ENCODE measurements at places on chromosomes 1 and 21.

DNA sequence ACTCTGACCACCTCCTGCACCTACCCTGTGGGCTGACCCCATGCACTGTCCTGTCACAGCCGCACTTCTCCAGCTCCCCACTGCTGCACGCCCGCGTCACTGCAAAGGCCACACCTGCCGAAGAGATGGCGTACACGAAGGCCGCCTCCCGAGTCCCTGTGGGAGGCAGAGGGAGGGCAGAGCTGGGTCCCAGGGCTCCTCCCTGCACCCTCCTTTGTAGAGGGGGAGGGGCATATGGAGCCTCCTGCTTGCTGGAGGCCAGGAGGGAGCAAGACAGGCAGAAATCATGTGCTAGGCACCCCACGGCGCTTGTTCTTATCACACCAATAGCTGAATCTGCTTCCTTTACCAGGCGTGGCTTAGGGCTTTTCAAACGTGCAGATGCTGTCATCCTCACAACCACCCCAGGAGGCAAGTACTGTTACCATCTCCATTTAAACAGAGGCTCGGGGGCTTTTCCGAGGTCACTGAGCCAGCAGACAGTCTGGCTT, 21.4 kb downstream of the WNT4 start:
- no peak for DNase-seq

DNA sequence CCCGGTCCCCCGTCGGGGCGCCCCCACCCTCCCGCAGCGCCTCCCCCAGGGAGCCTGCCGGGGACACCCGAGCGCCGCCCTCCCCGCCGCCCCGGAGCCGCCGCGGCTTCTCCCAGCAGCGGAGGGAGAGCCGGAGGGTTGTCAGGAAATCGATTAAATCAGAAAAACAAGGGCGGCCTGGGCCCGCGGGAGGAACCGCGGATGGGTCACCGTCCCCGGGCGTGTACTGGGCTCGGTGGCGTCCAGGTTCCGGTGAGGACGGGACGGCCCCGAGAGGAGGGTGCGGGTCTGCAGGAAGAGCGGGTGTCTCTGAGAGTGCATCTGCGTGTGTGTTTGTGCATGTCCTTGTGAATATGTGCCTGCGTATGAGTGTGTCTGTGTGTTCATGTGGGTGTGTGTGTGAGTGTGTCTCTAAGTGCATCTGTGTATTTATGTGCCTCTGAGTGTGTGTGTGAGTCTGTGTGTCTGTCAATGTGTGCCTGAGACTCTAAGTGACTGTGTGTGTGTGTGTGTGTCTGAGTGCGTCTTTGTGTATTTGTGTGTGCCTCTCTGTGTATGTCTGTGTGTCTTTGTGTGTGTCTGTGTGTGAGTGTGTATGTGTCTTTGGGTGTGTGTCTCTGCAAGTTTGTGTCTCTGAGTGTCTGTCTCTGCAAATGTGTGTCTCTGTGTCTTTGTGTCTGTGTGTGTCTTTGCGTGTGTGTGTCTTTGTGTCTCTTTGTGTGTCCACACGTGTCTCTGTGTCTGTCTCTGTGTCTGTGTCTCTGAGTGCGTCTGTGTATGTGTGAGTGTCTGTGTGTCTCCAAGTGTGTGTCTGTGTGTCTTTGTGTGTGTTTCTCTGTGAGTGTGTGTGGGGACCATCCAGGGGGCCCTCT, 1.1 kb downstream of the SPSB1 start:
- no peak for DNase-seq

GRCh38 chr1:98197356-98197755, 276.5 kb upstream of the DPYD start:
- no peak for DNase-seq

GRCh38 chr1:23370709-23371584, 1.3 kb upstream of the ZNF436 start:
- DNase-seq: no peak

DNA sequence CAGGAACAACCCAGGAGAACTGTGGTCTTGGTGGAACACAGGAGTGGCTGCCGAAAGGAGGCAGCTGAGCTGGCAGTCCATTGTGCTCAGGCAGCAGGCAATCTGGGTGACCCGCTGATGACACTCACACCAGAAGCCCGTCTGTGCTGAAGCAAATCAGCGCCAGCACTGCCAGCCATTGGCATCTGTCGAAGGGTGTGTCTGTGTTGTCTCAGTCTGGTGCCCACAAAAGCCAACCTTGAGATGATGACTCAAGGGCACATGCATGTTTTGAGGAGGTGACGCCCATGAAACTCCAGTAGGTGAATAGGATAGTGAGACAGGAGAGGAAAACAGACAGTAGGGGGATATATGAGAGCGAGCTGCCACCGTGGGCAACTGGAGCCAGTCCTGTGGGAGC, 167.3 kb downstream of the KAZN start:
- DNase-seq: no peak

DNA sequence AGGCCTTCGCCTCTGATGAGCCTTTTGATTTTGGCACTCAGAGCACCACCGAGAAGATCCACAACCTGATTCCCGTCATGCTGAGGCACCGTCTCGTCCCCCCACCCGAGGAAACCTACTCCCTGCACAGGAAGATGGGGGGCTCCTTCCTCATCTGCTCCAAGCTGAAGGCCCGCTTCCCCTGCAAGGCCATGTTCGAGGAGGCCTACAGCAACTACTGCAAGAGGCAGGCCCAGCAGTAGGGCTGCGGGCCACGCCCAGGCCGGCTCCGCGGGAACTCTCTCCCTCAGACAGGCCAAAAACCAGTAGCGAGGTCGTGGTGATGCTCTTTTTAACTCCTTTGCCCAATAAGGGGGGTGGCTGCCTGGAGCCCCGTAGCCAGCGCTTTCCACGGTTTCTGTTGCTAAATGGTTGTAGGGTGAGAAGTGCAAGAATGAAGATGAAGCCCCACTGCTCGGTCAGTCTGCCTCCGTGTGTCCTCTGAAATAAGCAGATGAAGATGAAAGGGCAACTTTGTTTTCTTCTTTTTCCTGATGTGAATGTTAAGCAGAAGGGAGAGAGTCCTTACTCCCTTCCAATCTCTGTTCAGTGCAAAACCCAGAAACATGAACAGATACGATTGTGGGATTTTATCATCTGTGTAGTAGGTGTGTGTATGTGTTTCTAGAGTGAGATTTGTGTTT, 46.5 kb downstream of the COQ8A start:
- no peak for DNase-seq

DNA sequence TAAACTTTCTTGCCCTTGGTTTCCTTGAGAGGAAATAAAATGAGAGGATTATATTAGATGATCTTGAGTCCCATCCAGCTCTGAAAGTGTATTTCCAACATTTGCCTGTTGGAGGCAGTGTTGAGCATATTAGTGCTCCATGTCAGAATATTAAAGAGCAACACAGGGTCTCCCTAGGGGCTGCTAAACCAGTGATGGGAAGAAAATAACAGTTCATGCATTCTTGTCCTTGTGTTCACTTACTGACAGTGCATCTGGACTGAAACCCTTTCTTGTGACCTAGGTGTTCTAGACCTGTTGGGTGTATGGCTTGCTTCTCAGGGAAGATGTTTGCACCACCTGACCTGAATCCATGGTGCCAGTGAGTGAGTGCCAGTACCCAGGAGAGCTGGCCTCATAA, 124.7 kb upstream of the KIAA0040 start:
- DNase-seq: no peak

GRCh38 chr1:47776667-47777131, 220.5 kb downstream of the TRABD2B start:
- no peak for DNase-seq

DNA sequence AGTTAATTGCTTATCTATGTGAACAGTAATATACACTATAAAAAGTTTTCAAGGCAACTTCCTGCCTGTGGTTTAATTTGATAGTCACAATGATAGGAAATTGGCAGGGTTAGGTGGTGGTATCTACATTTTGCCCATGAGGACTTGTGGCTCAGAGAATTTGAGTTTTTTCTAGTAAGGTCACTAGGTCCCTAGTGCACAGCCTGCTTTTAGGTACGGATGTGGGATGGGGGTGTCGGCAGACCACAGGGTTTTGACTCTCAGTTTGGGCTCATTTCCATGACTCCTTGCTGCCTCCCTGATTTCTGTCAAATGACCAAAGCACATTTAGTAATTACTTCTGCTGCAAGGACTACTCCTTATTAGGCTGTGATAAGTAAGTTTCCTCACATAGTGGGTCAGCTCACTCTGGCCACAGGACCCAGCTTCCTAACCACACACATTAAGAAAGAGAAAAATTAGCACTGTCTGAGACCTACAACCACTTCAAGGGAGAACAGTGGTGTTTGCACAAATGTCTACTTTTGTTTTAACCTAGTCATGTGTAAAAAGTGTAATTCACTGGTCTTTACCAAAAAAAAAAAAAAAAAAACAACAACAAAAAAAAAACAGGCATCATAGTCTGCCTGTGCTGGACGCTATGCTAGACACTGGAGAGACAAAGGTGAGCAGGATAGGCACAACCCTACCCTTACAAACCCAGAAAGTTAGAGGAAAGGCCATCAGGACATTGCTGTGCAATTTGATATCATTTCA, 43.7 kb downstream of the MRPL39 start:
- no peak for DNase-seq

DNA sequence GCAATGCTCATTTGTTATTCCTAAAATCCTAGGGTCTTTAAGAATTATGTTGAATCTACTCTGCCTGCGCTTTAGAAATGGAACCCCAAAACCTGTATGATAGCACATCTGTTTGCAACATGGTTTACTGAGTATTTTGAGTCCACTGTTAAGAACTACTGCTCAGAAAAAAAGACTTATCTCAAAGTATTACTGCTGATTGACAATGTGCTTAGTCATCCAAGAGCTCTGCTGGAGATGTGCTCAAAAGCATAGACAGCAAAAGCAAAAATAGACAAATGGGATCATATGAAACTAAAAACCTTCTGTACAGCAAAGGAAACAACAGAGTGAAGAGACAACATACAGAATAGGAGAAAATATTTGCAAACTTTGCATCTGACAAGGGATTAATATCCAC, 107.0 kb downstream of the CTH start:
- no peak for DNase-seq

DNA sequence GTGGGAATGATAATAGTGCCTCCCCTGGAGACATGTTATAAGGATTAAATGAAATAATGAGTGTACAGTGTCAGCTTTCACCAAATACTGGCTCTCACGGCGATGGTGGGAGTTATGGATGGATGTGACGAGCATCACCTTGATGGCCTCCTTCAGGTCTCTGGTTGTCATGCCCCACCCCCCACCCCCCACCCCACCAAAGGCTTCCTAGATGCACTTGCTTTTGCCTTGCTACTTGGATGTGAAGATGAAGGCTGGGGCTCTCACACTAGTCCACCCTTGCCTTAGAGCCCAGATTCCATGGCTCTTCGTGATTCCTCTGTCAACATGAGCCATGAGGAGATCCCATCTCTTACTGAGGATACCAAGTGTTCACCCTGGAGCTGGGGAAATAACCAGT, 412.3 kb downstream of the NPHP4 start:
- DNase-seq: no peak

- no peak for DNase-seq
These were observed 9.7 kb downstream of the CD244 start for GRCh38 chr1:160853014-160853413.

DNA sequence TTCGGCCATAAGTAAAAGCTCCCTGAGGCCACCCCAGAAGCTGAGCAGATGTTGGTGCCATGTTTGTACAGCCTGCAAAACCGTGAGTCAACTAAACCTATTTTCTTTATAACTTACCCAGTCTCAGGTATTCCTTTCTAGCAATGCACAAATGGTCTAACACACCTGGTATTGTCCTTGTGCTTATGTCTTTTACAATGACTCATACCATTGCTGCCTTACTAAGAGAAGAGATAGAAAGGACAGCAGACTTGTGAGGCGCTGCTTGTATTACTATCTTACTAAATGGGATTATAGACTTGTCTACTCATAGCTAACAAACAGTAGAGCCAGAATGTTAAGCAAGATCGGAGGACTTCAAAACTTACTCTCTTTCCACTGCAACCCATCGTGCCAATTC, 18.5 kb upstream of the CYYR1 start:
- DNase-seq: no peak

All from activated CD4-positive, CD25-positive, alpha-beta regulatory T cell treated with anti-CD3 and anti-CD28 coated beads, Interleukin-2, amount 50 U/mL, for 16 hours (primary cell).